NCI-H2081 treated with DMSO at 0.1 percent for 48 hours (cell line): ENCODE measurements at places on chromosomes 5 and 9.

- no peak for DNase-seq
Measured at GRCh38 chr5:86862093-86862492, 244.4 kb downstream of the COX7C start.

DNA sequence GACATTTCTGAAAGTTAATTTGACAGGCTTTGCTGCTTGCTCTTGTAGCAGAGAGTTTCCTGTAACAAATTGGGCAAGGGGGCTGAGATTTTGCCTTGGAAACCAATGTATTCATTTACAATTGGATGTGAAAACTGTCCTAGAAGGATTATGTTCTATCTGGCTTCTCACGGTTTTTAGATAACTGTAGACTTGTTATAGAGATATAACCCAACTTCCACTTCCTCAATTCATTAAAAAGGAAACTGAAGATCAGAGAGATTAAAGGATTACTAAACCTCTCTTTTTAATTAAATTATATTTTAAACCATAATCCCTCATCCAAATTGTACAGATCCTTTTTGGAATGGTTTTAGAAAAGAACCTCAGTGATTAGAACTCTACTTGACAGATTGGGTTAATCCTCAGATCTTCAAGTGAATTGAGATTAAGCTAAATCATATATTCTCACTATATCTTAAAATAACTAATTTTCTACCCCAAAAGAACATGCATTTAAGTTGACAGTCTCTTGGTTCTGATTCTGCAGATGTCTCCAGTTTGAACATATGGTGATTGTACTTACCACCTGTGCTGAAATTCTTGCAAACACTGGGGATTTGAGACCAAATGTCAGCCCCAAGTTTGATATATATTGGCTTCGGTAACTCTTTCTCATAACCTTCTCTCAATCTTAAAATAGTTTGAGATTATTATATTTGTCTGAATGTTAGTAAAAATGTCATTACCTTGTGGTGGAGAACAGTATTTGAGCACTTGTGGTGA lies 130.1 kb upstream of the C9orf72 start:
- DNase-seq, result no peak

DNA sequence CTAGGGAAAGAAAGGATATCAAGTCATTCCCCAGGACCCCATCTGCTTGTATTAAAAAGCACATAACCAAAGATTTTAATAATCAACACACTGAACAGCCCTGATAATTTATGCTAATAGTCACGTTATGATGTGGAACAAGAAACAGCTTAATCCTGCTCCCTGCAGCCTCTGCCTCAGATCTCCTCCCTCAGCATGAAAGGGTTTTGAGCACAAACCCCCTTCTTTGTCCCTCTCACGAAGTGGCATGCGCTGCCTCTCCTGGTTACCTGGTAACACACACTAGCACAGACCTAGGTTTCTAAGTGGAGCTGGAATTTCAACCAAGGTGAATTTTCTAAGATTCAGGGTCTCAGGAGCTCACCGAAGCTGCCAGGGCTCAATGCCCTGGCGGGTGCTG lies 5.1 kb downstream of the IGFBPL1 start:
- no peak for DNase-seq

DNA sequence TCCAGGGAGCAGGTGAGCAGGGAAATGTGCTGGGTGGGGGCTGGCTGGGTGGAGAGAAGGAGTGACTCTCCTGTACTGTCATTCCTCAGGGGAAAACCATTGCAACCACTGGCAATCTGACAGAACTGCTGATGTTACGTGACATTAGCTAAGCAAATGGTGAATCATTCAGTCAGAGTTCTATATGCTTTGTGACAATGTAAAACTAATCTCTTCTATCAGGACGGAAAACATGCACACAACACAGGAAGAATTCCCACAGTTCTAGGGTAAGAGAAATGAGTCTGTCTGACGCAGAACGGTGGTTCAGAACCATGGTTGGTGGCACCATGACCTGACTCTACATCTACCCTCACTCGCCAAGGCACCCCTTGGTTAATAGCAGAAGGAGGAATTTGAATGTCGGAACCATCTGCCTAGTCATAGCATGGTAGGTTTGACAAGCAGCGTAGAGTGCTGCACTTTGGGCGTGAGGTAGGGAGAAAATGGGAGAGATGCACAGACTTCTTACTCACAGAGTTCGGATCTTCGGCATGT lies 243.6 kb upstream of the PANK3 start:
- DNase-seq, result no peak

- DNase-seq, result no peak
Measured at GRCh38 chr5:64318175-64318574, 152.5 kb downstream of the RNF180 start.

DNA sequence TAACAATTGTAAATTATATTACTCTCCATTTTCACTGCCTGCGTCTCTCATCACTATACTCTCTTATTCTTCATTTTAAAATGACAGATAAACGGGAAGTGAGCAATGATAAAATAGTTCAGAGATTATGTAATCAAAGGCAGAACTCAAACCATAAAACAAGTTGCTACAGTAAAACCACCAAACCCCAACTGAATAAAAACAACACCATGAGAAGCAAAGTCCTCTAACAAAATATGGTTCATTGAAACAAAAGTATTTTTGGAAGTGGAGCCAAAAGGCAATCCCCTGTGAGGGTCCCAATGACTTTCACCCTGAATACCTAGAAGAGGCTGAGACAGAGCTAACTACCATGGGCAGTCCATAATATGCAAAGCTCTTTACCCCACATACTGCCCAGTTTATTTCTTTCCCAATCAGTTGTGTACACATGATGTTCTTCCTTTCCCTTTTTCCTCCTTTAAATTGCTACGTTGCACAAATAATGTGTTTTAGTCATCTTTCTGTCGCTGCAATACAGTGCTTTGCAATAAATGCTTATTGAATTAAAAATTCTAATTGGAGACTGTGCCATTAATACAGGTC lies 64.0 kb upstream of the PTGER4 start:
- no peak for DNase-seq

- no peak for DNase-seq
Measured at GRCh38 chr5:57745700-57746651, 263.4 kb upstream of the ACTBL2 start.

- no peak for DNase-seq
Measured at GRCh38 chr9:72315510-72316311, 49.3 kb downstream of the ZFAND5 start.

DNA sequence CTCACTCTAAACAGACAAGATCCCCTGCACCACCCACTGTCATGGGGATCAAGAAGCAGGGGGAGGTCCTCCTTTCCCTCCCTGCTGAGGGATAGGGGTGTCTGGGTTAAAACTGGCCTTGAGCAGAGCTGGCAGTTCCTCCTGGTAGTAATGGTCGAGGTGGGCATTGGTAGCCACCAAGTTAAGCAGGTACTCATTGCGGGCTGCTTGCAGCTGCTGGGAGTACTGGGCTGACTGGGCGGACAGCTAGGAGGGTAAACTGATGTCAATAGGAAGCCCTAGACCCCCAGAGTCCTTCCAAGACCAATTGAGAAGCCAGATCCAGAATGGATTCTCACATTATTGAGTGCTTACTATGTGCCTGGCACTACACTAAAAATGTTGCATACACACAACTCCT lies 3.4 kb downstream of the FCHSD1 start:
- no peak for DNase-seq

DNA sequence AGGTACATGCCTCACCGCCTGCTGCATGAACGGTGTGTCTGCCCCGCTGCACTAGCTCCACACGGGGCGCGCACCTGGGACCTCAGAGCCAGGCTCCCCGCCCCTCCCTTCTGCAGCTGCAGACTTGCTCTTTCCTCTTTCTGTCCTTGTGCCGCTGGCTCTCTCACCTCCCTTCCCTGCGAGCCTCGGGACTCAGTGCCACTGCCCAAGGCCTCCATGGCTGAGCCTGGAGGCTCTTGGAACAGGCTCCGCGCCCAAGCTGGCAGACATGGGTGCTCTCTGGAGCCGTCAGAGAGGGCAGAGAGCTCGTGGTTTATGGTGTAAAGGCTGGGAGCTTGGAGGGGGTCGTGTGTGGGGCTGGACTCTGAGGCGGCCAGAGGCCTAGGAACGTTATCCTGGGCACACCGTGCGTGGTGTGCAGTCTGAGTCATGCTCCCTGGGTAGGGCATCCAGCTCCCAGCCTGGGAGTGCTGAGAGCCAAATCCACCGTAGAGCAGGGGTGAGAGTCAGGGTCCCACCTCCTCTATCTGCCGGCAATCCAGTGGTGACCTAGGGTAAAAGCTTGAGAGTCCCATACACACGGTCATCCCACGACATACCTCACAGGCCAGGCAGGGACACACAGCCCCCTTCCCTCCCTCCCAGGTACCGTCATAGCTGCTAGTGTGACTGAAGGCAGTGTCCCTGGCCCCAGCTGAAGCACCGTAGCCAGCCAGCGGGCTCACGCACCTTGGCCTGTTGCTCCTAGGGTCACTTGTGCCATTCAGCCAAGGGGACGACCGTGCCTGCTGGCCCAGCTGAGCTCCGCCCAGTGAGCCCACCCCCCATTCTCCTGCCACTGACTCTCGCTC lies 22.4 kb downstream of the GOLGA2 start:
- no peak for DNase-seq

DNA sequence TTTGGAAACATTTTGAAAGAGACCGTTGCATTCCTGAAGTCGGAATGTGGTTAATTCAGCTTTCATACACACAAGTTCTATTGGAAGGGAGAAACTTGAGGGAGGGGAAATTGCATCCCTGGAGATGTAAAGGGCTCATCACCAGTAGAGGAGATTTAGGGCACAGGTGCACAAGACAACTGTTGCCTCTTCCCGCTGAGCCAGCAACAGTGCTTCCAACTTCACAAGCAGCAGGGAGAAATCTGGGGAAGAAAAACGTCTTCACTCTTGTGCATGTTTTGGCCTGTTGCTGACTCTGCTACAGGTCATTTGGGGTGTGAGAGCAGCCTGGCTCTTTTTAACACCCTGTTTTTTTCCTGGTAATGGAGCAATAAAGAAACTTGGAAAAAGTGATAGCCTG lies 277.9 kb downstream of the GAS1 start:
- no peak for DNase-seq

GRCh38 chr5:143011585-143011984 lies 241.4 kb downstream of the ARHGAP26 start:
- DNase-seq, result no peak

DNA sequence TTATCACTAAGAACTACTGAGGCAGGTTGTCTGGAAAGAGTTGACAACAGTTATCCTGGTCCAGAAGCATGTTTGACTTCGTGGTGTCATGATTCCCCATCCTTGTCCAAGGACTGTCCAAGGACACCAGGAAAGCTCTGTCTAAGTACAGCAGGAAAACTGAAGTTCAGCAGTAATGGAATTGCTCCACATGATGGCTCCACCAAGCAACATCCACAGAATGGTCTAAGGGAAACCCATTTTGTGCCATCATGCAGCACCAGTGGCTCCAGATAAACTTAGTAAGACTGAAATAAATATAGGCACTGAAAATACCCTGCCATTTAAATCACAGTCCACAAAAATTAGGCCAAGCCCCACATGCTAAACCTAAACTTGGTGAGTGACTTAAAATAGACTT lies 192.8 kb downstream of the CDH18 start:
- DNase-seq, result no peak

GRCh38 chr5:36209664-36210063 lies 32.1 kb downstream of the NADK2 start:
- DNase-seq, result no peak

DNA sequence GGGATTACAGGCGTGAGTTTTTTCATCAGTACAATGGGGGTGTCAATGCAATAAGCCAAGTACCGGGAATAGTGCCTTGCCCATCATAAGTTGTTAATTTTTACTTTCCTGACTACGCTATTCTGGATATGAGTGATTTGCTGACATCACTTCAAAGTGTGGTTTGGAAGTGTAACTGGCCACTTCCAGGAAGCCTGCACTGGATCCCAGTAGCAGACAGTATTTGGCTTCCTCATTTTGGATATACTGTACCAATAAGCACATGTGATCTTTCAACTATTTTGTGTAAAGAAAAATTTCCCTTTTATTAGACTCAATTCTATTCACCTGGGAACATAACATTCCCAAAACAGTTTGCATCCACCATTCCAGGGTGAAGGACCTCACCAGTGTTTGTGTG lies 417.7 kb upstream of the KLF4 start:
- no peak for DNase-seq

- no peak for DNase-seq
Measured at GRCh38 chr5:95332158-95332557, 47.3 kb upstream of the MCTP1 start.

DNA sequence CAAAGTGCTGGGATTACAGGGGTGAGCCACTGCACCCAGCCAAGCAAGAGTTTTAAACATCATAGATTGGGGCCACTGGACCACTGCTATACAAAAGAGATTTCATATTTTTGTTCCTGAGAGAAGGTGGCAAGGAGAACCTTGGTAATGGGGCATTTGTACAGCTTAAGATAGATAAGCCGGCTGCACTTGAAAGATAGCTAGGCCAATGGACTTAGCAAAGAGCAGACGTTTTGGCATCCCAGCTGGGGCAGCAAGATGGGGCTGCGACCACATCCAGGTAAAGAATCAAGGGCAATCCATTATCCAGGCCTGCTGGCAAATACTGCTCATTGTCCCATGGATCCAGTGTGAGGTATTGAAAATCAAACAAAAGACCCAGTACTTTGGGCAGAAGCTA lies 3.9 kb upstream of the ISCA1 start:
- DNase-seq, result no peak

DNA sequence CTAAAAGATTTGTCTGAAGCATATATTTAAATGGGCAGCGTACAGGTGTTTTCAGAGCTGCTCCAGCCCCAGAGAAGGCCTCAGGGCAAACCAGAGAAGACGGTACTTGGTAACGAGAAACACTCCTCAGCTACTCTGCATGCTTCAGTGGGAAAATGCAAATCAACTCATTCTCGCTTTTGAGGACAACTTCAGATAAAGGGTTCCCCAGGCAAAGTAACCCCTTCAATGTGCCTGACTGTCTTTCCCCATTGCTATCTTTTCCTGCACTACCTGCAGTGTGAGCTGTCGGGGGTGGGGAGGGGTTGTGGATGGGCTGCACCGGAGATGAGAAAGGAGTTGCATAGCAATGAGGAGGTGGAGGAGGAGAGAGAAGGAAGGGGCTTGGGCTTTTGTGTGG lies 339.7 kb upstream of the CLINT1 start:
- no peak for DNase-seq

- DNase-seq, result peak; percentile 51
Measured at GRCh38 chr5:20972419-20972925, 984.5 kb upstream of the CDH18 start.

- DNase-seq, result no peak
Measured at GRCh38 chr9:131668439-131669268, 71.2 kb downstream of the RAPGEF1 start.

DNA sequence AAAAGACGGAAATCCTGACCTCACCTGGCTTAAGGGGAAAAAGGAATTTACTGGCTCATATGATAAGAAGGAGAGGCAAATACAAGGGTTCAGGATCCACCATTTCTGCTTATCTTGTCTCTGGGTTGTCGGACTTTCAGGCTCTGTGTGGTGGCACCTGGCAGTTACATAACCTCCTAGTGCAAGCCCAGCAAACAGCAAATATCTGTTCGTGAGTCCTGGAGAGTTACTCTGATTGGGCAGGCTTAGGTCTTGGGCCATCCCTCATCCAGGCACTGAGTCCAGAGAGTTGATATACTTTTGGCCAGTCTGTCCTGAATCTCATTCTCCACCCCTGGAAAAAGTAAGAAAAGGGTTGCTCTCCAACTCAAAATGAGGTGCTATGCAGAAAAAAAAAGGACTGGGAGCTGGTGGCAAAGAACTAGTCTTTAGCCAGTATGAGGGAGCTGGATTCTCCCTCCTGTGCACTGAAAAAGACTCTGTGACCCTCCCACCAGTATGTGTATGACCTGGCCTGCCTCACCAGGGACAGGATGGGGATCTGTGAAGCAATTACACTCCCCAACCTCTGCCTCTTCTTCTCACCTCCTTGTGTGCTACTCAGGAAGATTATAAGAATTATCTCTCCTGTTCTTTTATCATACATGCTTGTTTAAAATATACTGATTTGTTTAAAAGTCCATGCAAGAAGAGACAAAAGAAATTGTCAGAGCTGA lies 282.9 kb downstream of the ARHGAP26 start:
- no peak for DNase-seq
